ENCODE measurements at places on chromosomes 13 and 19.

DNA sequence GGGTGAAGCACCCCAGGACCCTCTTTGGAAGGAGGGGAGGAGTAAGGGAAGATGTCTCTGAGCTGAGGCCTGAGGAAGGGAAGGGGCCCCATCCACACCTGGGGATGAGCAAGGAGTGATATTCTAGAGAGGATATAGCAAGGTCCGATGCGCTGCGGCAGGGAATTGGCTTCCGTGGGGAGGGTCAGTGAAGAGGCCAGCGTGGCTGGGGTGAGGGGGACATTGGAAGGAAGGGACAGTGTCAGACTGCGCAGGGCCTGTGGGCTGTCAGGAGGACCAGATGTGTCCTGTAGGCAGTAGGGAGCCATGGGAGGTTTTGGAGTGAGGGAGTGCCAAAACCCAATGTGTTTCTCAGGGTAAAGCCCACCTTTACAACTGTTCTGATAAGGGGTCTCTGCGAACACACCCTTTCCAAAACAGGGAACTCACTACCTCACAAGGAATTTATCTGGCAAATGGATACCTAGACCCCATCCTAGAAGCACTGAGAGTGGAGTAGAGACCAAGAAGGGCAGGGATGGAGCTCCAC lies 3.7 kb downstream of the LMTK3 start:
- no peak for DNase-seq

DNA sequence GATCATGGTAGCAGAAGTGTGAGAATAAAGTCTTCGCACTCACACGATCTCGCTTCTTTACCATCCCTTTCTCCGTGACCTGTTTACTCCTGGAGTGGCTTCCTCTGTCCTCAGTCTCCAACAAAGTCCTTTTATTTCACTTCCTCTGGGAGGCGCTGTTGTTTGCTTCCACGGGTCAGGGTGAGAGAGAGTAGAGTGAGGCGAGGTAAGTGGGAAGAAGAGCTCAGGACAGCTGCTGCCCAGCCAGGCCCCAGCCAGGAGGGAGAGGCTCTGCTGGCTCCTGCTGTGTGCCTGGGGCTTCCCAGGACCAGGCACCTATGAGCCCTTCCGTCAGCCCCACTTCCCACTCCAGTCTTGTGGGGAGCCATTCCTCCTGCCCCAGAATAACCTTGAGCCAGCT lies 242.1 kb downstream of the FGF9 start:
- DNase-seq, result no peak

- DNase-seq, result no peak
Measured at GRCh38 chr19:43465468-43466120, at the start of gene LYPD3. Gene LYPD3 (minus strand): TSS chr19:43465608. CDS start chr19:43465571, 37 bp downstream.

DNA sequence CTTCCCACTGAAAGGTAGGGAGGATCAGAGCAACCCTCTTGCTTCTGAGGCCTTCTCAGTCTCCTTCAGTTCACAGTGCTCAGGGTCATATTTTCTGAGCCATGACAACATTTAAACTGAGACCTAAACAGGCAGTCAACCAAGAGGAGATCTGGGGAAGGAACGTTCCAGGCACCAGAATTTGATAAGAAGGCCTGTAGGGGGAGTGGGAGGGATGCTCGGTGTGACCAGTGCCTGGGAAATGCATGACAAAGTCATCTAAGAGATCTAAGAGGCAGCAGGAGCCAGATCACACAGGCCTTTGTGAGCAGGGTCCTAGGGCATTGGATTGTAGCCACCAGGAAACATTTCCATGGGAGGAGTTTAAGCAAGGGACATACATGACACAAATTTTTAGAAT lies 71.6 kb downstream of the SHISA2 start:
- no peak for DNase-seq

DNA sequence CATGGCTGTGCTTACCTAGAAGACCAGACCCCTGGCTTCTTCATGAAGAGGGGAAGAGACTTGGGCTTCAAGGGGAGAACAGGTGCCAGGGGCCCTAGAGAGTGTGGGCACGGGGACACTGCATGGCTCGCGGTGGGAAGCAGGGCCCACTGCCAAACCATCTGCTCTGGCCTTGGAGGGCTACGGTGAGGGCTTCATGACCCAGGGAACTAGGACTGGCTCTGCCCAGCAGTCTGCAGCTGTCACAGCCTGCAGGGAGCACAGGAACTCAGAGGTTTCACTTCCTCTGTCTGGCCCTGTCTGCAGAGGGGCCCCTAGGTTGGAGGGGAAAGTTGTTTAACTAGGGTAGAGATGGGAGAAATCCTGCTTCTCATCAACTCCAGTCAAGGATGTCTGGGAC lies 4.3 kb downstream of the ERCC1 start:
- DNase-seq, result no peak

DNA sequence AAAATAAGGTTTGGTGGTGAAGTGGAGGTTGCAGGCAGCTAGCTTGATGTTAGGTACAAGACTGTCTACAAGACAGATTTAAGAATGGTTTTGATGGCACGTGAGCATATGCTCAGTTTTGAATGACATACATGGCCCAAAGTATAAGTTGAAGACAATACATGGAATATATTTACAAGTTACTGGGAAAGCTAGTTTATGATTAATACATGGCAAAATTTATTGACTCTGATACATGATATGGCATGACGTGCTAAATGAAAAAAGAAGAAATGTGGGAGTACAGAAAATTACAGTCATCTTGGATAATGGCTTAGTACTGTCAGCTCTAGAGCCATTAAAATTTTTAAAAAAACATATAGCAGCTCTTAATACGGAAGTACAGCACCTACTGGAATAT lies 4.4 kb downstream of the KLF5 start:
- no peak for DNase-seq

DNA sequence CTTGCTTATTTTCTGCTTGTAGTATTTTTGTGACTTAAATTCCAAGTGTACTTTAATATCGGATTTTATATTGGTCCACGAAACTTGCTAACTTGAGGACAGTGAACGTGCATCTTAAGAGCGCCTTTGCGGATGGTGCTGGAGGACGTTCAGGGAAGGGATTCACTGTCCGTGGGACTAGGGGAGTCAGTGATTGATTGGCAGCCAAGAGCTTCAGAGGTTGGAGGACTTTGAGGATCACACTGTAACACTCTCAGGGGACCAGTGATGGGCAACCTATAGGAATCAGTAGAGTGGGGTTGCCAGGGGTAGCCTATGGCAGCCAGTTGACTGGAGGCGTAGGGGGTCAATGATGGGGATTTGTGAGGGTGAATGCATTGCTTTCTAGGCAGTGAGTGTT lies 516 bp downstream of the ZNF175 start:
- no peak for DNase-seq

- DNase-seq, result peak; percentile 74
Measured at GRCh38 chr19:41548954-41549688, 26.8 kb upstream of the CEACAM21 start.
